Omental fat pad (tissue), 4 donors: ENCODE measurements at places on chromosomes 3 and 15. TPM values are rescaled to one million over a fixed set of nuclear protein-coding genes. Genes with fewer than 3 reads are reported as not detected.

Gene GPR149
- not detected for total RNA-seq

Gene TMCO5A
- total RNA-seq: not detected

Gene GOLGA6C
- total RNA-seq: not detected

Gene FOXB1
- total RNA-seq: not detected

Gene CFAP161
- total RNA-seq: 1.1 TPM

Gene BLM
- total RNA-seq: 2.8 TPM

Gene VIPR1
- total RNA-seq: 73.8 TPM

Gene ZCWPW2
- total RNA-seq: 0.25 TPM

Gene SLC12A1
- not detected for total RNA-seq

Gene SEMA3B
- total RNA-seq: 94.1 TPM

Gene ABHD10
- 9.5 TPM for total RNA-seq

Gene WDR93
- total RNA-seq: 1.1 TPM

Gene KBTBD12
- 1.9 TPM for total RNA-seq

Gene C3orf52
- total RNA-seq: 13.1 TPM

Gene ARID3B
- total RNA-seq: 2.2 TPM

Gene UNC13C
- total RNA-seq: under 0.01 TPM

Gene C2CD4A
- not detected for total RNA-seq

Gene SLC28A2
- total RNA-seq: not detected

Gene HACD2
- total RNA-seq: 35.8 TPM

Gene LRRC15
- not detected for total RNA-seq

Gene GTF2E1
- total RNA-seq: 8.4 TPM

Gene FSTL1
- 861 TPM for total RNA-seq

Gene AGBL1
- not detected for total RNA-seq

Gene MORC1
- 0.09 TPM for total RNA-seq

Gene MYRIP
- total RNA-seq: 9.6 TPM

Gene MAPK6
- total RNA-seq: 44.9 TPM

Gene MGLL
- 98.0 TPM for total RNA-seq
